ENCODE measurements at places on chromosomes 1 and 21. TPM values are rescaled to one million over a fixed set of nuclear protein-coding genes. Genes with fewer than 3 reads are reported as not detected.

PLPPR5 gene
- total RNA-seq, result not detected

ECM1 gene
- total RNA-seq, result 28.6 TPM

CHRM3 gene
- total RNA-seq, result under 0.01 TPM

NTRK1 gene
- total RNA-seq, result not detected

TXNIP gene
- total RNA-seq, result 267 TPM

ASCL5 gene
- total RNA-seq, result not detected

CR1L gene
- total RNA-seq, result not detected

MSH4 gene
- not detected for total RNA-seq

PLA2G2F gene
- total RNA-seq, result not detected

KCNJ6 gene
- total RNA-seq, result 0.09 TPM

KCNJ9 gene
- not detected for total RNA-seq

PRAMEF14 gene
- total RNA-seq, result not detected

PTGS2 gene
- total RNA-seq, result 37.9 TPM

GPR52 gene
- total RNA-seq, result 0.21 TPM

CNIH3 gene
- total RNA-seq, result 0.14 TPM

All from airway epithelial cell (primary cell).